ENCODE measurements at places on chromosomes 1 and 21. TPM values are rescaled to one million over a fixed set of nuclear protein-coding genes. Genes with fewer than 3 reads are reported as not detected.

Gene CA14
- not detected for total RNA-seq

Gene SLAMF9
- not detected for total RNA-seq

Gene NMNAT2
- total RNA-seq = under 0.01 TPM

Gene CNKSR1
- total RNA-seq = not detected

Gene GBP6
- total RNA-seq = under 0.01 TPM

Gene CACNA1S
- not detected for total RNA-seq
